ENCODE measurements at places on chromosomes 3 and 15.

GRCh38 chr3:134651347-134652041, 672 bp upstream of the KY start:
- DNase-seq = no peak

GRCh38 chr3:138457863-138458735, 23.7 kb downstream of the ESYT3 start:
- DNase-seq = no peak

GRCh38 chr15:81480645-81481053, 106.6 kb upstream of the TMC3 start:
- DNase-seq = peak; percentile 53

DNA sequence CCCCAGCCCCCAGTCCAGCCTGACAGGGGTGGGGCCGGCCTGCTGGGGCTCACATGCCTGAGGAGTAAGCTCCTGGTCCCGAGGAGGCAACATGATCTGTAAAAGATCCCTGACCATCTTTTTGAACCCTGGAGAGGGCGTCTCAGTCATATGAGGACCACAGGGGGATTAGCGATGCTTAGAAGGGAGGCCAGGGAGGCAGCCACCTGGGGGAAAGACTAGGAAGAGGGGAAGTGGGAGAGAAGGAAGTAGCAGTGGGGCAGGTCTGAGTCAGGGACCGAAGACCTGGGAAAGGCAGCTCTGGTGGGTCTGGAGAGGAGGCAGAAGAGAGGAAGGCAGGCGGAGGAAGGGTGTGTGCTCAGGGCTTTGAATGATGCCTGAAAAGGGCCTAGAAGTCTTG, 18.9 kb downstream of the PIF1 start:
- no peak for DNase-seq

GRCh38 chr3:128485282-128486204, 7.5 kb downstream of the GATA2 start:
- DNase-seq = no peak

- no peak for DNase-seq
Observed at GRCh38 chr3:115784739-115785536, 161.6 kb downstream of the GAP43 start.

DNA sequence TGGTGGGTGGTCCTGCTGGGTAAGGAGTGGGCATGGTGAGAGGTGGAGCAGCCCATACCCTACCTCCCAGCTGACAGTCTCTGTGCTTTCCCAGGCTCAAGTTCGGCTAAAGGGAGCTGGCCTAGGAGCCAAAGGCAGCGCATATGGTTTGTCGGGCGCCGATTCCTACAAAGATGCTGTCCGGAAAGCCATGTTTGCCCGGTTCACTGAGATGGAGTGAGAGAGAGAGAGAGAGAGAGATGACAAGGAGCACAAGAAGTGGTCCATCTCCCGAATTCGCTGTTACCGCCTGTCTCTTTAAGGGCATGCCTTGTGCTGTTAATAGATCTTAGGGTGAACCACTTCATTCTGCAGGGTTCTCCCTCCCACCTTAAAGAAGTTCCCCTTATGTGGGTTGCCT, 29.5 kb downstream of the RBM5 start:
- no peak for DNase-seq

GRCh38 chr3:155363690-155364070, 70.2 kb upstream of the STRIT1 start:
- DNase-seq = no peak

- no peak for DNase-seq
Observed at GRCh38 chr3:13098192-13098988, 25.2 kb upstream of the IQSEC1 start.

DNA sequence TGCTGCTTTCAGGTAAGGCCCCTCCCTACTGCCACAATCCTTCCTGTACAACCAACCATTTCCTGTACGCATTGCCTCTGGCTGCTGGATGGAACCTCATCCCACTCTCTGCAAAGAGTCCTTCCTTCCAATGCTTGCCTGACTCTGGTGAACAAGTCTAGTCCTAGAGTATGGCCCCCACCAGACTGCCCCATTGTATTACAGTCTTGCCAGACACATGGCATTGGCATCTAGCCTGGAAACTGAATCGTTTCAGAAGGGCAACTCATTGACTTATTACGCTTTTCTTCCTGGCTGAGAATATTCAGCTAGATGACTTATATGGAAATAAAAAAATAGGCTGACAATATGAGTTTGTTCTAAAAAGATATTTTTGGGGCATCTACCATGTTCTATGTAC, 170.3 kb downstream of the SUCLG2 start:
- no peak for DNase-seq

- DNase-seq = no peak
Observed at GRCh38 chr3:31579828-31580227, 47.1 kb downstream of the STT3B start.

DNA sequence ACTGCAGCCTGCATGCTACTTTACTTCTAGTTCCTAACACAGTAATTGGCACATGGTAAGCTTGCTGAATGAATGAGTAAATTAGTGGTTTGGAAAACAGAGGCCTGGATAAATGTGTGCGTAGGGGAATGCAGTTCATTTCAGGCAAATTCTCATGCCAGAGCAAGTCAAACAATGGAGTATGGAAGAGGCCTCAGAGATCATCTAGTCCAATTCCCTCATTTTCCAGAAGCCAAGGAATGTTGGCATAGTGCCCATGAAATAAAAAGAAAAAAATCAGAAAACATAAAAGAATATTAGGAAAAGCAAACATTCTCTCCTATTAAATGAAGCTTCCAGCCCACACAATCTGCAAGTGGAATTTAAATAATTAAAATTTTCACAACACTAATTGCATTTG, 92.4 kb downstream of the MB21D2 start:
- DNase-seq = no peak

DNA sequence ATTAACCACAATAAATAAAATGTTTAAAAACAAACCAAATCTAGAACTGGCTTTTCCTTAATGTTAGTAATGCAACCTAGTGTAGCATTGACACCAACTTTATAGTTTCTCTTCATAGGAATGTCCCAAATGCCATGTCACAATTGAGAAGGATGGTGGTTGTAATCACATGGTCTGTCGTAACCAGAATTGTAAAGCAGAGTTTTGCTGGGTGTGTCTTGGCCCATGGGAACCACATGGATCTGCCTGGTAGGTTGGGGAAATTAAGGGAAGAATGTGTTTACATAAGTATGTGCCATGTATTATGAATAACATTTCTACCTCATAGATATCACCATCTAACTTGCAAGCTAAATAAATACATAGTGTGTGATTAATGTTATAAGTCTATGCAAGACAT, 84.4 kb upstream of the GOLGA6B start:
- no peak for DNase-seq

GRCh38 chr3:71393093-71393492, 190.4 kb downstream of the FOXP1 start:
- DNase-seq = no peak

- no peak for DNase-seq
Observed at GRCh38 chr15:58241872-58242271, 103.7 kb downstream of the AQP9 start.

DNA sequence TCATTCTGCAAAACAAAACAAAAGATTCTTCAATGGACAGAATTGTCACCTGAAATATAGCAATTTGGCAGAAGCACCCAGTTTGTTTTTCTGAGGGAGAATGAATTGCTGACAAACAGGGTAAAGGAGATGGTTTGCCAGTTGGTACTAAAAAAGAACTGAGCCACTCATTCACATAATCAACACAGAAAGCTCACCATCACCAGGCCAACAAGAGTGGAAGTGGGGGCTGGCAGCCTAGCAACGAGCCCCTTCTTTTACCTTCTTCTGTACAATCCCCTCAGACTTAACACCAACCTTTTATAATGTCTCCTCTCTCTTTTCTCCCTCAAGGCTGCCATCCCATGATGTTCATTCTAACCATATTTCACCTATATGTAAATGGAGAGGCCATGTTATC, 5.9 kb downstream of the TOP2B start:
- no peak for DNase-seq

DNA sequence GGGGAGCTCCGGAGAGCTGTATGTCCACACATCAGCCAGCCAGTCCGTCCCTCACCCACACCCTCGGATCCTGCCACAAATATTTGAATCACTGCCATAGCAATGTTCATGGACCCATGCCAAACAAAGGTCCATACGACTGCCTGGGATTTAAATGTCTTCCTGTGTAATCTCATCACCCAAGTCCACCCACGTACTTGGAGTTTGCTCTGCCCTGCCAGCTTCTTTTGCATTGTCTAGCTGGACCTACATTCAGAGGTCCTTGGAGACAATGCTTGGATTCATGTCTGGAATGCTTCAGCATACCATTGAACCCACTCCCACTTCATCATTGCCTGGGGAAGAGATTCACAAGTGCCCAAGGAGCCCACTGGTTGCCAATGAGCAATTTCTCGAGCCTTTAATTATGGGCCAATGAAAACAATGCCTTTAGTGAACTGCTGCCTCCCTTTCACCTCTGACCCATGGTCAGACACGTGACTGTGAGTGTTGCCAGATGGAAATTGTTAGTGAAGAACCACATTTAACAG, 90.4 kb upstream of the PHLDB2 start:
- peak; percentile 69 for DNase-seq

- DNase-seq = peak; percentile 13
Observed at GRCh38 chr15:45522328-45523165, at the start of gene SLC30A4. TSS of gene SLC30A4 (minus strand) at chr15:45522755. CDS start at chr15:45522354, 401 bp downstream.

GRCh38 chr3:169158379-169158778, 505.1 kb downstream of the MECOM start:
- DNase-seq = no peak

DNA sequence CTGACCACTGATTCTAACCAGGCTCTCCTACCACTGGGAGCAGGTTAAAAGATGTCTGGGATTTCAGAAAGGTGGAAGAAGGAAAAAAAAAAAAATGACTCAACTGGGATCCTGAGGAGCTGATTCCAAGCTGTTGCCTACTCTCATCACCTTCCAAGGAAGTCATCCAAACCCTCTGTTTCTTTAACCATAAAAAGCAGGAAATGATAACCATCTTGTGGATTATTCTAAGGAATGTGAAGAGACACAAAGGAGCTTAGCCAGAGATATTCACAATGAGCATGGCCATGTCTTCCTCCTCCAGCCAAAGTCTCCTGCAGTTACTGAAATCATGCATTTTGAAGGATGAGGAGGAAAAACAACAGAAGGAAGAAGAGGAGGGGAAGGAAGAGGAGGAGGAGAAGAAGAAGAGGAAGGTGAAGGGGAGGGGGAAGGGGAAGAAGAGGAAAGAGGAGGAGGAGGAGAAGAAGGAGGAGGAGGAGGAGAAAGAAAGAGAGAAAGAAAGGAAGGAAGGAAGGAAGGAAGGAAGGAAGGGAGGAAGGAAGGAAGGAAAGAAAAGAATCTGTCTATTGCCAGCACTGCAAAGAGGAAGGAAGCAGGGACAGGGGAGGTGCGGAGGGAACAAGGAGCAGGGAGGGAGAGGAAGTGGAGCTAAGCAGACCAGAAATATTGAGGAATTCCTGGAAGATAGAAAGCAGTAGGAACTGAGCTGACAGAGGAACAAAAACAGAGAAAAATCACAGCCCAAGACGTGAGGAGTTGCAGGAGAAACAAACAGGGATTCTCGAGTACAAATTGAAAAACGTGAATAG, 229.2 kb downstream of the UACA start:
- DNase-seq = no peak

- DNase-seq = no peak
Observed at GRCh38 chr15:68553314-68553993, 25.3 kb upstream of the CORO2B start.

DNA sequence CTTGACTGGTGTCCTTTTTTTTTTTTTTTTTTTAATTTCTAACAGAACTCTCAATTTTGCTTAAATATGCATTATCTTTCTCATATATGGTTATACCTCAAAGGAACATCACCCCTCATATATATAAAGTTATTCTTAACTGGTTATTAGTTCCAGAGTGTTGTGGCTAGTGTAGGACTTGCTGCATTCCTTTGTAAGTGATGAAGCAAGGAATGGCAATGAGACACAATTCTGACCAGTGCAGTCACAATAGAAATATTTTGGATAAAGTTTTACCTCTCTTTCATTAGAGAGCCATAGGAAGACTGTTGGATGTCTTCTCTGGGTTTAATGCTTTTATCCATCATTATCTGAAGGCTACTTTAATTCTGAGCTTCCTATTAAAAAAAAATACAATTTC, 75.5 kb upstream of the CBLB start:
- DNase-seq = no peak

DNA sequence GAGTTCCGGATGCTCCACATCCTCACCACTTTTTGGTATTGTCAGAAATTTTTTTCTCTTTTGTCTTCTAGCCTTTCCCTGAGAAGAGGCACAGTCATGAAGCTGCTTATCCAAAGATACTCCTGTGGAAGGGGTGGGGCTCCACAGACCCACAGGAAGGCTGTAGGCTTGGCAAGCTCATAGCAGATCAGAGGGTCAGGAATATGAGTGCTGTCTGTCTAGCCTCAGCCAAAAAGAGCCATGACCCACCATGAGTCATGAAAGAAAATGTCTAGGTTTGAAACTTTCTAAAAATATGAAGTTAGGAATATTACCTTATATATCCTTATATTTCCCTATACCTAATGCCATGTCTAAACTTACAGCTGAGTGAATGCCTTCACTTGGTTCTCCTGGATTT, 118.2 kb upstream of the THBS1 start:
- DNase-seq = no peak

GRCh38 chr3:69838217-69838616, 99.0 kb downstream of the MITF start:
- DNase-seq = peak; percentile 23

GRCh38 chr15:47116698-47117097, 600.6 kb upstream of the SEMA6D start:
- DNase-seq = no peak

DNA sequence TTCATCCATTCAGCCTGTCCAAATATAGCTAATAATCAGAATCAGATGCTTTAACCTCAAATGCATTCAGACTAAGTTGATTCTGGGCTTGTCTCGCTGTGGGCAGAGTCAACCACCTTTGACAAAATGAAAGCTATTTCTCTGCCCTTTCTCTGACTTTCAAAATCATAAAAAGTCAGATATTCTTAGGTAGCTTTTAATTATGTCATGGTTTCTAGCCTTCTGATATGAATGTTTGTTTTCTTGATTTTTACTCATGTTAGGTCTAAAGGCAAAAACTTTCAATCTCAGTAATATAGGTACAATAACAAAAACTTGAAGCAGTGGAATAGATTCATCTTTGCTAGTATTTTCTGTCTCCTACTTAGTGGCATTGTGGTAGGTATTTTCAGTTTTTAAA, 25.3 kb upstream of the C15orf61 start:
- DNase-seq = no peak

GRCh38 chr15:69469467-69470201, 17.0 kb downstream of the RPLP1 start:
- DNase-seq = no peak

- DNase-seq = no peak
Observed at GRCh38 chr15:86411916-86412315, 332.2 kb downstream of the AGBL1 start.

- no peak for DNase-seq
Observed at GRCh38 chr3:71689291-71689690, 35.9 kb downstream of the EIF4E3 start.

DNA sequence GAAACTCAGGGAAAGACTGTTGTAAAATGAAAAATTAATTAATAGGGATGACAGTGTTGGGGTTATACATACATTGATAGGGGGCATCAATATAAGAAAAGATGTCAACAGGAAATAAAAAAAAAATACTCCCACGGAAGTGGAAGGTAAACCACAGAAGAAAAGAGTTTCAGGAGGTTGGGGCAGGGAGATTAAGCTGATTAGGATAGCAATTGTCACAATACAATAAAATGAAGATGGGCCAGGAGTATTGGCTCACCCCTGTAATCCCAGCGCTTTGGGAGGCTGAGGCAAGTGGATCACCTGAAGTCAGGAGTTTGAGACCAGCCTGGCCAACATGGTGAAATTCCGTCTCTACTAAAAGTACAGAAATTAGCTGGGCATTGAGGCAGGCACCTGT, 536.1 kb downstream of the AGBL1 start:
- no peak for DNase-seq

All from smooth muscle cell of the brain vasculature (primary cell).